Smooth muscle cell of the brain vasculature (primary cell): ENCODE measurements at places on chromosomes 1 and 21.

DNA sequence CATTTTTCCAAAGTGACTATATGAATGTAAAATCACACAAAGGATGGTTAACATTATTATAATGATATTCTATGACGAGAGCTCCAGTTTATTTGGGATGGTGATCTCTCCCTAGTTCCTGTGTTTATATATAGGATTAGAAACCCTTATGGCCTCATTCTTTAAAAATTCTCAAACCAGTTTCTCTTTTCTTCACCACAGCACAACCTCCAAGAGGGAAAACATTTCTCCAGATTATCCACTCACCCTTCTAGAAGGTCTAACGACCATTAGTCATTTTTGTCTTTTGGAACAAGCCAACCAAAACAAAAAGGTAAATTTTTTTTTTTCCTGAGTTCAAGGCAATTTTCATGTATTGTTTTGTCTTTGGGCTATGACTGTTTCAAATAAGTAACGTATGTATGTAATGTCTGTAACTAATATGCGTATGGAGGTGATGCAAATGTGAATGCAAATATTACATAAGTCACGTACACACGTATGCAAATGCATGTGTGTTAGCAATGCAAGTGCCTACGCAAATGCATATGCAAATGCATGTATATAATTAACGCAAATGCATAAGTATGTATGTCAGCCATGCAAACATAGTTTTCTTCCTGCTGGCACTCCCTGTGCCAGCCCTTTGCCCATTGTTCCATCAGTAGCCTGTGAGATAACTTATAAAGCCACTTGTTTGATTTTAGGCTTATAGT, 72.5 kb upstream of the MORC3 start:
- no peak for DNase-seq

DNA sequence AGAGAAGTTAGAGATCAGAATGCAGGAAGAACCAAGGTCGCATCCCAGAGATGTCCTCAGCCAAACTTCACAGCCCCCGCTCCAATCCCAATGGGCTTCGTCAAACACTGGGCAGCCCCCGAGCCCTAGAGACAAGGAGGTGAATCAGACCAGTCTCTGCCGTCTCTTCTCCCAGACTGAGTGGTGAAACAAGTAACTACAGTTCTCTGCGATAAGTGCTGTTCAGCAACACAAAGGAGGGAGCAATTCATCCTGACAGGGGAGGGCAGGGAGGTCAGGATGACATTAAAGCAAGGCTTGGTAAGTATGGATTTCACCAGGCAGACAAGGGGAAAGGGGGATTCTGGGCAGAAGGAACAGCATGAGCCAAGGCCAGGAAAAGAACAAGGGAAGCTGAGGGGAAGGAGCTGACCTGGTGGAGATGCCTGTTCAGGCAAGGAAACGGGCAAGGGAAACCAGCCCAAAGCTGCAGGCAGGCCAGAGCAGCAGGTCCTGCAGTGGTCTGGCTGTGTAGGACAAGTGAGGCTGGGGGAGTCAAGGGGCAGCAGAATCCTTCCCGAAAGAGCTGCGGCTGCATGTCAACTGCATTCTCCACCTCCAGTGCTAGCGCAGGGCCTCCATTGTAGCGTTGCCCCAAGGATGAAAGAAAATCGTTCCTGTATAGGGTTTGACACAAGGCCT, 13.6 kb upstream of the ERI3 start:
- DNase-seq, result no peak

DNA sequence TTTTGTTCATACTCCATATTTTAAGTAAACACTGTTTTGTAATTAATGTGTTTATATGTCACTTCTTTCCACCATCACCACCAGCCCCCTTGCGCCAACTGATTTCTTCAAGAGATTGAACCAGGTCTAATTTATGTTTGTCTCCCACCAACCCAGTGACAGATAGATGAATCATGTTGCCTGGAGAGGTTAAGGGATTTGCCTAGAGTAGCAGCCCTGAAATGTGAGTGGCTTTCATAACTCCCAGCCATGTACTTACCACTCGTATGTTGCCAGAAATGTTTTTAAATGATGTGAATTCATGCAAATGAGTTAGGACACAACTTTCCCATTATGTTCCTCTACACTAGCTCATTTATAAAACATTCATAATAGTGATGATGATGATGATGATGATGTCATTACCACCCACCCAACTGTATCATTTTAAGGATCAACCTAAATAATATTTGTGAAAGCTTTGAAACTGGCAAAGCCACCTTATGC, 86.9 kb downstream of the LRRC8D start:
- no peak for DNase-seq

GRCh38 chr1:35925741-35926140, 5.2 kb upstream of the AGO3 start:
- DNase-seq, result no peak

DNA sequence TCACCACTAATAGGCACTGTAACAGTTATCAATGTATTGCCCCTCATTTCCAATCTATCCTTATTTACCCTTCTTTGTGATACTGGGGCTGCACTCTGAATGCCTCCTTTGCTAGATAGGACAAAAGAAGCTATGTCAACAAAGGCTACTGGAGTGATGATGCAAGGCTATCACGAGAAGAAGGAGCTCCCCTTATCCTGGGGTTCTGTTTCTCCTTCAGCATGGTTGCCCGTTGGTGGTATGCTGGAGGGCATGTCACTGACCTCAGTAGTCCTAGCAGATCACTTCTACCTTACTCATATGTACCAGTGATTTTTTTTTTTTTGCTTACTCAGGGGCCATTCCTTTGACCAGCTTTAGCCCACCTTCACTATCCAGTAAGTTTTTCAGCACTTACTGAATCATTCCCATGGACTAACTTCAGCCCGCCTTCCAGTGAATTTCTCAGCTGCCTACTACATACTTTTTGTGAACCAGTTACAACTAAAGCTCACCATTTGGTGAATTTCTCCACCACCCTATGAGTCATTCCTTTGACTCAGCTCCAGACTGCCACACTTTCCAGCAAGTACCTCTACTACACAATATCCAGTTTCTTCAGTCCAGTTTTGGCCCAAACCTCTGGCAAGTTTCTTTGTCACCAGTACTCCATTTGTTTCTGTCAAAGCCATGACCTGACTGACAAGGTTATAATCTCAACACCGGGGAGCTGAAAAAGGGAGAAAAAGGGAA, 944.5 kb downstream of the KCNT2 start:
- DNase-seq, result no peak

DNA sequence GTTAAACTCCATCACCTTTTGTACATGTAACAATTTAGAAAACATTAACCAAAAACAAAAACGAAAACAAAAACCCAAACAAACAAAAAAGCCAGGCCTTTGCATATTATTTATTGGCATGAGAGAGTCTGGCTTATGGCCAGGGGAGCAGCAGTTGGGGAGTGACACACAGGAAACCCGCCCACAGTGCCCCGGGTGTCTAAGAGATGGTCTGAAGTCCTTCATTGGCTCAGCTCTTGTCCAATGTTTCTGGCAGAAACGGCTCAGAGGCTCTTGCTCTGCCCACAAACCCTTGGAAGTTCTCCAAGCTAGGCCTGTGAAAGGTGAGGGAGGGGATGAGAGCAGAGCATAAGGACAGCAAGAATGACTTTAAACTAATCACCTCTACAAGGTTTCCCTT, 131.5 kb downstream of the CNIH3 start:
- DNase-seq, result no peak

DNA sequence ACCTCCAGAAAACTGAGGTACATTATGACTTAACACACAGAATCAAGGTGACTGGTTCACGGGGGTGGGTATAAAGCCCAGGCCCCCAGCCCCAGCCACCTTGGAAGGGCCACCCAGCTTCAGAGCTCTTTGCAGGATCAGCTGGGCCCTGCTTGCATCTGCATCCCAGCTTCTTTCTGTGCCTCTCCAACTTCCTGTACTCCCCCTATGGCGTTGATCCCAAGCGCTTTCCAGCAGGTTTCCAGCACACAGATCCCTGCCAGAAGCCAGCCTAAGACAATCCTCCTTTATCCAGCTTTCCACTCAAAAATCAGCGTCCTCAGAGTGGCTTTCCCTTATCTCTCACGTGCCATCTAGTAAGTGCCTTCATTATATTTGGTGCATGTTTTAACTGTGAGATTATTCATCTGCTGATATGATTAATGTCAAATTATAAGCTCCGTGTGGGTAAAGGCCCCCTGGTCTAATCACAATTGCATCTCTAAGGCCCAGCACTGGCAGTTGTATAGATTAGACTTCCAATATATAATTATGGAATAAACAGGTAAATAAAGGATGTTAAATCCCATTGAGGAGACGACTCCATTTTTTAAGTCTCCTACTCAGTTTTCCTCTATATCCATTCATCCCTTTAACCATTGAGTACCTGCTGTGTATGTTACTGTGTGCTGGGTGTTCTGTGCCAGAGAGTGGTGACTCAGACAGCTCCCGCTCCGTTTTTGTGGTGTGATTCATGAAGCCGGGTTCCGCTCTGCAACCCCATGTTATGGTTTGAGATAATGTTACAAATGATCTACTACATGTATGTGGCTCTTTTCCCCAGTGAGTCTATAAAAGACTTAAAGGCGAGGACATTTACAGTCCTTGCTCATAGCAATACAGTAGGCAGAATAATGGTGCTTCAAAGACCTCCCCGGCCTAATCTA, 387.6 kb downstream of the PCP4 start:
- no peak for DNase-seq

DNA sequence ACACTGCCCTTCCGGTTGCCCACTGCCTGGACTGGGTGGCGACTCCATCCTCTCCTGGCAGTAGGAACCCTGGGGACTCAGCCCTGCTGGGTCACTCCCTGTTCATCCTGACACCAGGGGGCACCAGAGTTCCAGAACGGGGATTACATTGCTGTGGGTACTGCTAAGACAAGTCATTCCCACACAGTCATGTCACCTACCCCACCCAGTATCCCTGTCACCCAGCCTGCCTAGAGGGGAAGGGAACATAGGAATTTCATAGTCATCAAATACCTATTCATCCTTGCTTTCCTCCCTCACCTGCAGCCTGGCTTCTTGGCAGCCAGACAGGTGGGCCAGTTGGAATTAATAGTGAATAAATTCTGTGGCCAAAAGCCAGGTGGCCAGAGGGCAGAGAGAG, 9.8 kb upstream of the SFN start:
- peak; percentile 51 for DNase-seq

GRCh38 chr1:246437961-246438360, 69.1 kb downstream of the SMYD3 start:
- no peak for DNase-seq

DNA sequence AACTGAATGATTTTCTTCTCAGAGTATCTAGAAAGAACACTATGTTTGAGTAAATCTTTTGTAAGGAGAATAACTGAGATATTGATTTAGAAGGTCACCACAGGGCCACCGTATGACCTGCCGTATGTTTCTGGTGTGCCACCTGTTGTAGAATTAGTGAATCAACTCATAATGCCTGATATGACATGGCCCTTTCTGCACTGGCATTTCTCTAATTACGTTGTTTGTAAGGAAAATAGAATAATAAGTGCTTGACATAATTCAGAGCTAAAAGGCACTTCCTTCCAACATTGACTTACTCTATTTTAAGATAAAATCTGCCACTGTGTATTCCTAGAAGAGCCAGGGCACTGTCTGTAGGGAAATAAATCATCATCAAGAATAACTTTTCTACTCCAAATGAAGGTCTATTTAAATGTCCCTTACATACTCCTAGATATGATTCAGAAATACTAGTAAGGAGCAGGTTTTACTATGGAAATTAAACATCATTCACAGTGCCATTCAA, 101.7 kb downstream of the PHTF1 start:
- no peak for DNase-seq

- no peak for DNase-seq
Observed at GRCh38 chr1:155969377-155969791, 9.0 kb downstream of the ARHGEF2 start.

GRCh38 chr21:16072737-16073136, 343.0 kb downstream of the USP25 start:
- DNase-seq, result peak; percentile 82

GRCh38 chr1:44985747-44986359, 542 bp downstream of the EIF2B3 start:
- DNase-seq, result no peak

- no peak for DNase-seq
Observed at GRCh38 chr1:30750731-30751291, 6.8 kb downstream of the LAPTM5 start.

DNA sequence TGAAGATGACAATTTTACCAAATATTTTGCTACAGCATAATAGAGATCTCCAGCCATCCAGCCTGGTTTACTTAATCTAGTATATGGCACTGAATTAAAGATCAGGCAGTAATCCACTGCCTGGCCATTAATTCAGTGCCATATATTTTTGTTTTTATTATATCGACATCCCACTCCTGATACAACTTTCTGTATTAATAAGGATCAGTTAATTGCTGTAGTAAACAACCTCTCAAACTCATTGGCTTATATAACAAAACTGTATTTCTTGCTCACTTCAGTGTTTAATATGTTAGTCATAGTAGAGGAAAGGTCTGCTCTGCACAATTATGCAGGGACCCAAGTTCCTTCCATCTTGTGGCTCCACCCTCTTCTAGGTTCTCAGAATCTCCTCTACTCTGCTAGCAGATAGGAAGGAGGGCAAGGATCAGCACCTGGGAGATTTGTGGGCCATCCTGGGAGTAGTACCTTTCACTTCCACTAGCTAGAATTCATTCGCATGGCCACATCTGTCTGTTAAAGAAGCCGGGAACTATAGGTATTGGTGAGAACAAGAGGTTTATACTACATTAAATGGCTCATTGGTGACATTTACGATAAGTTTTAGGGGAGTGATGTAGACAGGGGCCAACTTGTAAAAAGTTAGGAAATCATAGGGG, 3.6 kb upstream of the ZDHHC18 start:
- DNase-seq, result no peak

GRCh38 chr1:163877016-163877415, 555.3 kb downstream of the NUF2 start:
- DNase-seq, result no peak

DNA sequence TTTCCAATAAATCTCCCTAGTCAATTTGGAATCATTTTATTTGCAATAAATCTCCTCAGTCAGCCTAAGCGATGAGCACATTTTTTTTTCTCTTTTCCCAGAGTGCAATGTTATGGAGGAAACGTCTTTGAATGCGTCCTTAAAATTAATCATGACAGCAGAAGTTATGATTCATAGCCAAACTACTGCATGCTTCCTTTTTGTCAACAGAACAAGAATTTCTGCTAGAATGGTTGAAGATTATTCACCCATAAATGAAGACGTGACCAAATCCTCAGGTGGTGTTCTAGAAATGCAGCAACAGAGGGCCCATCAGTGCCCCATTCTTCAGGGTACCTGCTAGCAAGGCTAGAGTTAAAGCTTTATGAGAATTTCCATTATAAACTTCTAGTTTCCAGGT, 407.9 kb upstream of the PKN2 start:
- DNase-seq, result no peak
